HCT116 (cell line): ENCODE measurements at places on chromosomes 5 and 9. TPM values are rescaled to one million over a fixed set of nuclear protein-coding genes. Genes with fewer than 3 reads are reported as not detected.

GNE gene
- total RNA-seq: 8.4 TPM

SWI5 gene
- total RNA-seq: 22.4 TPM

CCL21 gene
- 0.74 TPM for total RNA-seq

PTGDS gene
- 3.1 TPM for total RNA-seq

SPATA31A6 gene
- not detected for total RNA-seq

TXNDC8 gene
- not detected for total RNA-seq

CRB2 gene
- 0.07 TPM for total RNA-seq

FBXL7 gene
- total RNA-seq: 0.05 TPM

GLDC gene
- total RNA-seq: 4.9 TPM

OLFM1 gene
- 3.5 TPM for total RNA-seq

ORM2 gene
- total RNA-seq: 0.59 TPM

GLIPR2 gene
- total RNA-seq: 14.5 TPM

PDE8B gene
- total RNA-seq: 0.17 TPM

GRCh38 chr5:157047898-157048297 lies 11.0 kb downstream of the HAVCR1 start:
- H3K4me3 ChIP-seq: no peak overlapping the region
- no peak for DNase-seq
- H3K27me3 ChIP-seq: no peaks in the 10 kb centered on the region
- H3K36me3 ChIP-seq: no peaks in the 10 kb centered on the region
- no peak overlapping the region for H3K27ac ChIP-seq

DNA sequence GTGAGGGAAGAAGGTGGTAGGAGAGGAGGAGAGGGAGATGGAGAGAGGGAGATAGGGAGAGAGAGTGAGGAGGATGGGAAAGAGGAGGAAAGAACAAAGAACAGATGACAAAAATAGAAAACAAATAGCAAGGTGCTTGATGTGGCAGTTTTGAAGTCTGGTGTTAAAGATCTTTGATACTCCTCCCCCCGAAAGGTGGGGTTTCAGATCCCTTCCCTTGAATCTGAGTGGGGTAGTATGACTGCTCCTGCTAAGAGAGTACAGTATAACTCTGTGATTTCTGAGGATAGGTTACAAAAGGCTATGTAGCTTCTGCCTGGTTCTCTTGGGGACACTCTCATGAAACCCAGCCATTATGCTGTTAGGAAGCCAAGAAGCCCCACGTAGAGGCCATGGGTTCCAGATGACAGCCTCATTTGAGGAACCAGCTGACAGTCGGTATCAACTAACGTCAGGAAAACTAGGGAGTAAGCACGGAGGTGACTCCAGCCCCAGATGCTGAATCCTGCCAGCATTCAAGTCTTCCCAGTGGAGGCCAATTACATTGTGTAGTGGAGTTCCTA lies 102.1 kb downstream of the FANCC start:
- no peak overlapping the region for H3K27ac ChIP-seq
- no peak for DNase-seq
- no peaks in the 10 kb centered on the region for H3K27me3 ChIP-seq
- no peaks in the 10 kb centered on the region for H3K36me3 ChIP-seq

GRCh38 chr9:127112056-127112455 lies 10.4 kb downstream of the ANGPTL2 start:
- DNase-seq: no peak
- H3K36me3 ChIP-seq: no peaks in the 10 kb centered on the region
- H3K4me1 ChIP-seq: 0 out of 2 replicates have a peak, but pooled peaks cover 2% of the 10 kb centered on the region
- no peak overlapping the region for H3K4me3 ChIP-seq

DNA sequence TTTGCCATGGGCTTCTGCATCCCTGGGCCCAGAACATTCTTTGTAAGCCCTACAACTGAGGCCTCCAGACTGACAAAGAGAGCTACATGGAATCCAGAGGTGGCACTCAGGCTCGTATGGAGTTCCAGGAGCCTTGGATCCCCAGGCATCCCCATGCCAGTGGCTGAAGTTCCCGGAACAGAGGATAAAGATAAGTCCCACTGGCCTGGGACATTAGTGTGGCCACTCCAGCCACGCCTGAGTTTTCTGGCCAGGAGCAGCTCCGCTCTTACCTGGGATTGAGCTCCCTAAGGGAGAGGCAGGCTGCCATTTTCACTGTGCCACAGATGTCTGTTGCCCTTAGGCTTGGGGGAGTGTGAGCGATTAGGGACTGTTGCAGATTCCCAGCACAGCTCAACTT lies 656.3 kb upstream of the FAM174A start:
- no peak overlapping the region for H3K27ac ChIP-seq
- H3K4me1 ChIP-seq: no peaks in the 10 kb centered on the region
- DNase-seq: no peak
- no peaks in the 10 kb centered on the region for H3K36me3 ChIP-seq
- no peaks in the 10 kb centered on the region for H3K27me3 ChIP-seq

GRCh38 chr9:121857928-121858327 lies 206.5 kb downstream of the DAB2IP start:
- H3K27me3 ChIP-seq: no peaks in the 10 kb centered on the region
- no peaks in the 10 kb centered on the region for H3K36me3 ChIP-seq
- H3K4me3 ChIP-seq: no peak overlapping the region

- H3K27me3 ChIP-seq: peaks cover 24% of the 10 kb centered on the region
- DNase-seq: no peak
- H3K27ac ChIP-seq: no peak overlapping the region
- H3K36me3 ChIP-seq: no peaks in the 10 kb centered on the region
These were observed 52.8 kb downstream of the SAXO1 start for GRCh38 chr9:18980189-18980588.

DNA sequence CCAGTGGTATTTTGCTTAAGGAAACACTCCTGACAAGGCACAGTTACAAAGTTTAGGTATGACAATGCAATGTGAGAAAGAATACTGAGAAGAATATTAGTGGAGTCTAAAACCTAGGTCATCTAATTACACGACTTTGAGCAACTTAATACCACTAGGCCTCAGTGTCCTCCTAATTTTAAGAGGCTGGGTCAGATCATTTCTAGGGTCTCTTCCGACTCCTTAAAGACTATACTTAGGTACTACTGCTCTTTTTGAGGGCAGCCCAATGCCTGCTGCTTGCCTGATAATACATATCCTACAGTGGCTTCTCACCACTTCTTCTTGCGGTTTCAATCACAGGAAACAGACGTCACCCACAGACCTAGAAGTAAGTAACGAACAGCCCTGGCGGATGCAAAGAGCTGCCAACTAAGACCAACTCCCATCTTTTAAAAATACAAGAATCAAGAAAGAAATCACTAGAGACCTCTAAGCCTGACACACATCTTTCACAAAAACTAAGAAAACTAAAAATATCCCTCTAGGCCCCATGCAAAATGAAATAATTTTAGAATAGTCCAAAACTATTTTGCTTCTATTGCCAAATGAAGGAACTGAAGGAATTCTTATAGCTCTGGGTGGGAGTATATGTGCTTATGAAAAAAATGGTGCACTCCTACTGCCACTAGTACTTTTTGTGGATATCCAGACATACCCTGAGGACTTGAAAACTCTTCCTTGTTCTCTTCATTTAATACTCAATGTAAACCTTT lies 13.1 kb downstream of the DIAPH1 start:
- peaks cover 11% of the 10 kb centered on the region for H3K4me1 ChIP-seq
- DNase-seq: no peak
- no peak overlapping the region for H3K4me3 ChIP-seq
- no peaks in the 10 kb centered on the region for H3K27me3 ChIP-seq

- no peaks in the 10 kb centered on the region for H3K4me1 ChIP-seq
- no peaks in the 10 kb centered on the region for H3K36me3 ChIP-seq
- DNase-seq: no peak
- no peaks in the 10 kb centered on the region for H3K27me3 ChIP-seq
- H3K4me3 ChIP-seq: no peak overlapping the region
These were observed 3.1 kb upstream of the STOM start for GRCh38 chr9:121373011-121373729.

- H3K27me3 ChIP-seq: no peaks in the 10 kb centered on the region
- no peak overlapping the region for H3K4me3 ChIP-seq
- no peaks in the 10 kb centered on the region for H3K36me3 ChIP-seq
- H3K27ac ChIP-seq: no peak overlapping the region
These were observed 29.1 kb downstream of the ADAMTS2 start for GRCh38 chr5:179316111-179316551.

GRCh38 chr5:172453986-172454357 lies 353 bp downstream of the SH3PXD2B start:
- no peaks in the 10 kb centered on the region for H3K36me3 ChIP-seq
- DNase-seq: no peak
- H3K27me3 ChIP-seq: no peaks in the 10 kb centered on the region
- peaks cover 44% of the 10 kb centered on the region for H3K4me1 ChIP-seq
- H3K27ac ChIP-seq: peak overlapping the region; percentile 60

DNA sequence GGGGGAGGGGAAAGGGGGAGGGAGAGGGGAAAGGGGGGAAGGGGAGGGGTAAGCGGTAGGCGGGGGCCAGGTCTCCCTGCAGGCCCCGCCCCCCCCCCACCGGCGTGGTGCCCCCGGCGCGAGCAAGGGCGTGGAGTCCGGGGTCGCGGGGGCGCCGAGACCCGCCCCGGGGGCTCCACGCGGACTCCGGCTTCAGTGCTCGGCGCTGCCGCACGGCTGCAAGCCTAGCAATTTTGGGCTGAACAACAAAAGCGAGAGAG lies 10.8 kb downstream of the C9orf50 start:
- no peak for DNase-seq
- H3K4me1 ChIP-seq: peaks cover 88% of the 10 kb centered on the region

DNA sequence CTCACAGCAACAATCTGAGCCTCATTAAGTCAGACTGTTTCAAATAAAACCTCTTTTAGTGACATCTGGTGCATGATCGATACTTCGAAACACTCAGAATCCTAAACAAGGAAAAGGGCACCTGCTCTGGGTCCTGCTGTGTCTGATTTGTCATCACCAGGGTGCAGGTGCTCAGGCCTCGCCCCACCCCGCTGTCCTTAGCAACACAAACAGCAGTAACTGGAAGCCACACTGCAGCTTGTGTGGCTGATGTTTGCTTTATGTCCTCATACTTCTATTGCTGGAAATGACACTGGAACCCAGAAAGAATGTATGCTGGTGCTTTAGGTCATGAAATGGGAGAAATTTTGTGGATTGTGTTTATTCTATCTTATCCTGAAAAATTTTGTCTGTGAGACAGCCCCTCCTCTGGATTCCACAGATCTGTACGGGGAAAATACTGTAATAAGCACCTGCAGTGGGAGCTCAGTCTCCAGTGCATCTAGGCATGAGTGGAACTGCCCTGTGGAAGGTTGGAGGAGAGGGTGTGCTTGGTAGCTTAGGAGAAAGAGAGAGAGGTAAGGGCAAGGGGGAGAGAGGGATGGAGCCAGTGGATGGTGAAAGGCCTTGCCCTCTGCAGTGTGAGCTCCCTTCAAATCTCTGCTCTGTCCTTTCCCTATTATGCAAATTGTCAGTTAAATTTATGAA lies 284.2 kb downstream of the SMARCA2 start:
- no peaks in the 10 kb centered on the region for H3K36me3 ChIP-seq
- no peak for DNase-seq
- H3K27ac ChIP-seq: no peak overlapping the region
- H3K4me1 ChIP-seq: no peaks in the 10 kb centered on the region
- H3K4me3 ChIP-seq: no peak overlapping the region

DNA sequence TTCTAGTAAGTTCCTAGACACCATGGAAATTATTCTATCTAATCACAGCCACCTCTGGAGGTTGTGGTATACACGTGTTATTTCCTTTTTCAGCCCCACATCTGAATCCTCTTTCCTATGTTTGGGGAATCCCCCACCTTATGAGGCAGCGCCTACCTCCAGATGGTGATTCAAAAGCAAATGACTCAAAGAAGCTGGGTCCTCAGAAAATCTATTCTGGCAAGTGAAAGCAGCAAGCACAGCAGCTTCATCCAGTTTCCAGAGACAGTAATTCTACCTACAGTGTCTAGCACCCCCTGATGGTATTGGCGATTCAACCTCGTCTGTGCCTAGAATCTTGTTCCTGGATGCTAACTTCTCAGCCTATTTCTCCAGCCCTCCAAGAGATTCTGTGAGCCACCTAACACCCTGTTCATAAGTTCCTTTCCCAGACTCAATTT lies 43.0 kb downstream of the STRBP start:
- H3K36me3 ChIP-seq: 0 out of 2 replicates have a peak, but pooled peaks cover 6% of the 10 kb centered on the region
- H3K4me3 ChIP-seq: no peak overlapping the region
- H3K4me1 ChIP-seq: no peaks in the 10 kb centered on the region
- peak; percentile 6 for DNase-seq
- H3K27ac ChIP-seq: no peak overlapping the region

- H3K4me3 ChIP-seq: no peak overlapping the region
- DNase-seq: no peak
- H3K4me1 ChIP-seq: no peaks in the 10 kb centered on the region
- H3K36me3 ChIP-seq: no peaks in the 10 kb centered on the region
These were observed 34.9 kb downstream of the NREP start for GRCh38 chr5:111722140-111722539.

- H3K36me3 ChIP-seq: no peaks in the 10 kb centered on the region
- peaks cover 19% of the 10 kb centered on the region for H3K4me1 ChIP-seq
- no peaks in the 10 kb centered on the region for H3K27me3 ChIP-seq
- no peak for DNase-seq
- H3K4me3 ChIP-seq: no peak overlapping the region
These were observed 180.7 kb upstream of the ZNF618 start for GRCh38 chr9:113695440-113695851.

GRCh38 chr9:125142560-125143376 lies 560 bp downstream of the SCAI start:
- no peaks in the 10 kb centered on the region for H3K27me3 ChIP-seq
- H3K27ac ChIP-seq: no peak overlapping the region; the same call in 1 of the 2 replicates
- peak overlapping the region; percentile 63 for H3K4me3 ChIP-seq
- H3K4me1 ChIP-seq: peaks cover 7% of the 10 kb centered on the region; the same call in 1 of the 2 replicates
- peaks cover 5% of the 10 kb centered on the region; the same call in 1 of the 2 replicates for H3K36me3 ChIP-seq

DNA sequence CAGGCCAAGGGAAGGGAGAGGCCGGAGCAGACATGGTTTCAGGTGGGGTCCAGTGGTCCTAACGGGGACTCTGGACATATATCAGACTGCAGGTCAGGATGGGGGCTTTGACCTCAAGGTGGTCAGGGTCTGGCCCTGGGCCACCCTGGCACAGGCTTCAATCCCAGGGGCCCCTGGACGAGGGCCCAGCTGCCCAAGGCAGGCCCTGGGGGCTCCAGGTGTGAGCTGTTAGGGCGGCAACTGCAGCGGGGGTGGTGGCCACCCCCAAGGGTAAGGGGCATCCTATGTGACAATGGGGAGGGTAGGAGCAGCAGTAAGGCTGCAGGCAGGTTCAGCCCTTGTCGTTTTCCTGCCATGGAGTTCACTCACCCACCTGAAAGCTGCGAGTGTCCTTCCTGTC lies 45.4 kb upstream of the CLPTM1L start:
- no peak overlapping the region for H3K27ac ChIP-seq
- no peak for DNase-seq
- peaks cover 35% of the 10 kb centered on the region; the same call in 1 of the 2 replicates for H3K27me3 ChIP-seq
- H3K36me3 ChIP-seq: no peaks in the 10 kb centered on the region

- H3K4me1 ChIP-seq: no peaks in the 10 kb centered on the region
- H3K27me3 ChIP-seq: no peaks in the 10 kb centered on the region
- no peak overlapping the region for H3K27ac ChIP-seq
- no peaks in the 10 kb centered on the region for H3K36me3 ChIP-seq
- H3K4me3 ChIP-seq: no peak overlapping the region
These were observed 603.3 kb downstream of the KIF4B start for GRCh38 chr5:155616779-155617392.
